ENCODE measurements at places on chromosomes 6 and 20.
A peak's percentile ranks its signal among the peaks of the same experiment; 100 is the strongest.

DNA sequence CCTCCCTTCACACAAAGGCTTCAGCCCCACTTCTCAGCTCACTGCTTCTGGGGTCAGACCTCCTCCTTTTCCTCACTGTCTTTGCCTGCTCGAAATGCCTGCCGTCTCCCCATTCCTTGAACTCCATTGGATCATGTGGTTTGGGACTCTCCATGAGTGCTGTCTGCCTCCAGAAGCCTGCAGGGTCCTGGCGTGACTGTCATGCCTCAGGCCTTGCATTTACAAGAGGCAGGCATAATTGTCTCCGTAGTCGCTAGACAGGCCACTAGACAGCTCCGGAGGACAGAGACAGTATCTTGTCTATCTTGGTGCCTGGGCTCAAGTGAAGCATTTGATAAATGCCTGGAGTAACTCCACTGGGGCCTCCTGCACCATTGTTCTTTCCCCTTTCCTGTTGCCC, 15.3 kb downstream of the PNLDC1 start:
- DNase-seq = no peak

GRCh38 chr6:145539831-145540230, 195.5 kb downstream of the EPM2A start:
- no peak for DNase-seq

DNA sequence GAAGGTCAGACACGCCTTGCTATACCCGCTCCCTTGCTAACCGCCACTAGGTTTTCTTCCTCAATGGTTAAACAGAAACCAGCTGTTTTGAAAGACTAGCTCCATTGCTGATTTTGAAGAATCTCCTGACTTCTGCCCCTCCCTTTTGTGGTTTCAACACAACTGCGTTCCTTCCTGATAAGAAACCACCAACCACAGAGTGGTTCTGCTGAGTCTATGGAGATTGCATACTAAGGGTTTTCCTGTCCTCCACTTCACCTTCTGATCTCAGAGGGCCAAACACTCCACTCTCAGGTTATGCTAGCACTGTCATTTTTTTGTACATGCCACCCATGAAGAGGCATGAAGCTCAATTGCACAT, 207.9 kb downstream of the MYLK4 start:
- DNase-seq = no peak

- DNase-seq = no peak
Observed at GRCh38 chr20:45461225-45461624, 8.3 kb upstream of the WFDC2 start.

- no peak for DNase-seq
Observed at GRCh38 chr6:7260291-7261031, 52.5 kb downstream of the SSR1 start.

DNA sequence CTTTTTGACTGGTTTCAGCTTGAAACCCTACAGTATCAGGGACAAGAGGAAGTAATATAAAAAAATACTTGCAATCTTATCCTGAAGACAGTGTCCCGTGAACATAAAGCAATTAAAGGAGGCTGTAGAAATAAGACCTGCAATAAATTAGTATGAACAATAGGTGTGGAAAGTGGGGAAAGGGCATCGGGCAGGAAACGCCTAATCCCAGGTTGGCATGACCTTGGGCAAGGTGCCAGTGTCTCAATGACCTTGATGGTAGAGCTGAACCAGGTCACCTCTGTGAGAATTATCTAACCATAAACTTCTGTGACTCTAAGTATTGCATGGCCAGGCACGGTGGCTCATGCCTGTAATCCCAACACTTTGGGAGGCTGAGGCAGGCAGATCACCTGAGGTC, 115.2 kb downstream of the LY86 start:
- DNase-seq = no peak

DNA sequence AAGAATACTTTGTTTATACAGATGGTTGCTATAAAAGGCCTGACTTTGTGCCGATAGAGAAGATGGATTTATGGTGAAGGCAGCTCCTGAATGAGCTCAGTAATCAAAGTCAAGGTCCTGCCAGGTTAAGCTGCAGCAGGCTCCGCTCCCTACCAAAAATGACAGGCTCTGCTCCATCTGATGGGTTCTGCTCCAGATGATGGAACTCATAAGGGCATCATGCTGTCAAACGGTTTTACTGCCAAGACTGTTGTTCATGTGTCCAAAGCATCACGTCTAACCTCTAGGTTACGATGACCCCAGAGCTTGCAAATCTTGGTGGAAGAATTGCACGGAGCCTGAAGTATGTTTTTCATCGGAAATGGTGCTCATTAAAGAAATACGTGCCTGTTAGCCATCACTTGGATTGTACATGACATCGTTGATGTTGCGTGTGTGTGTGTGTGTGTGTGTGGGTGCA, 19.2 kb upstream of the PTGIS start:
- DNase-seq = no peak

DNA sequence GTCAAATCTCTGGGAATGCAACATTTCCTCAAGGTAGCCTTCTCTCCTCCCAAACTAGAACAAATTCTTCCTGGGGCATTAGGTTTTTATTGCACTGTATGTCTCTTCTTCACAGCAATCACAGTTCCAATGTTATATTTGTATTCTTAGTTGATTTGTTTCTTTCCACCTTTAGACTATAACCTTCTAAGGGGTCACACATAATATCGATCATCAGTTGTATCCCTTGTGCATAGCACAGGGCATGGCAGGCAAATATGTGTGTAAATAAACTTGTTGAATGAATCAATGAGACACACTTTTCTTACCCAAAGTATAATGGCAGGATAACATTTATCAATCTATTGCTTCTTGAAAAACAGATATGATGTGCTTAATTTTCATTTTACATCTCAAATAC, 81.0 kb downstream of the ATG5 start:
- DNase-seq = no peak

- peak; percentile 23 for DNase-seq
Observed at GRCh38 chr6:52551483-52552277, 25.2 kb downstream of the TRAM2 start.

DNA sequence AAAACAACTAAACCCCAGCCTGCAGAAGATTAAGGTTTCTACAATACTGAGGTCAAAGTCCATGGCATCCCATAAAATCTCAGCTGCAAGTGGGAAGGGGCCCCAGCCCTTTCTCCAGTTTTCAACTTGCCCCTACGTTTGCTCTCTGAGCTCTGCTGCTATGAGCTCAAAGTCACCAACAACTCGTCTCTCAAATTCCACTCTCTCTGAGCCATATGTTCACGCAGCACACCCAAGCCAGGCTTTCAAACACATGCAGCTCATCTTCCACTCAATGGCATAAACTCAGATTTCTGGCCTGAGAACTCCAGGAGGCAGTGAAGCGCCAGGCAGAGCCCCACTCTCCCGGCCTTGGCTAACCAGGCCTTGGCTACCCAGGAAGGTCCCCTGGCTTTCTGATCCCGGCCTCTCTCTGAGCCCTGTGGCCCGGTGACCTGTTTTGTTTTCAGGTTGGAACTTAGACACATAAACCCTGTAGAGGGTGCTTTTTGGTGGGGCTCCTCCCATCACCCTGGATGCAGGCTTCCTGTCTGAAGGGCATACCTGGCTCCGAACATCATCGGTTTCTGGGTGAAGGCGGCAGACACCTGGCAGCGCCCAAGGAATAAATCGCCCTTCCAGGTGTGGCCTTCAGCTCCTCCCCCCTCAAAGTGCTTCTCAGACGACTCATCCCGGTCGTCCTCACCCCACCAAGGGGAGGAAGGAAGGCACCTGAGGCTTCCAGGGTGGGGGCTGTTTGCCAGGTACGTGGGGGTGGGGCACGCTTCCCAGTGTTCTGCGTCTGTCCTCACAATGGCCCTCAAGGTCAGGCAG, 12.4 kb downstream of the SLC22A23 start:
- DNase-seq = no peak

- DNase-seq = no peak
Observed at GRCh38 chr20:22535483-22535882, 48.9 kb downstream of the FOXA2 start.

DNA sequence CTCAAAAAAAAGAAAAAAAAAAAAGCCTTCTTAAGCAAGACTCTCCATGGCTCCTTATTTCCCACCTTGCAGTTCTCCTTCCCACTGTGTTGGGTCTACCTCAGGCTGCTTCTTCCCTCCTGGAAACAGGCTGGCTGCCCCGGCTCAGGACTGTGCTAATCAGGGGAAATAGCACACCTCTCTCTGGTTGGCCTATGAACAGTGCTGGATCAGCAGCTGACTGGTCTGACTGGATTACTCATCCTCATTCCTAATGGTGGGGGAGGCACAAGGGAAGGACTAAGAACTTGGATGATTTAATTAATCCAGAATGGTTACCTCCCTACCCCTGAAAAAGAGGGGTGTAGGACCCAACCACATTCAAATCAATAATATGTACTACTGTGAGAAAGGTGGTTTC, 3.9 kb upstream of the SRSF3 start:
- DNase-seq = no peak

GRCh38 chr20:5687884-5688283, 62.3 kb upstream of the SHLD1 start:
- DNase-seq = no peak

DNA sequence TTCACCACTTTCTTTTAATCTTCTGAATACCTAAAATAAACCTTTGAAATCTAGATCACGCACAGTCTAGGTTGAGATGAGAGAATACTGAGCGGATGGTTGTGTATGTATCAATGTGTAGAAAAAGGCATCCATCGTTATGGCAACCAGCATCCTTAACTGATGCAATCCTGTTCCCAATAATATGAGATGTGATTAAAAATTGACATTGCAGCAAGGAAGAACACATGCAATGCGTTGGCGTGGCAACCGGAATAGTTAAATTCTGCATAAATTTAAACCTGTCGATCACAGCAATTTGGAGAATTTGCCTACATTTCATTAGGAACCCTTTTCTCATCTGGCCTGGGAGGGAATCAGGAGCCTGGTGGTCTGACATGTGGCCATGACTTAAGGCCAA, 1.3 kb upstream of the L3MBTL1 start:
- no peak for DNase-seq

GRCh38 chr6:34608321-34609091, 52.4 kb upstream of the SPDEF start:
- no peak for DNase-seq

DNA sequence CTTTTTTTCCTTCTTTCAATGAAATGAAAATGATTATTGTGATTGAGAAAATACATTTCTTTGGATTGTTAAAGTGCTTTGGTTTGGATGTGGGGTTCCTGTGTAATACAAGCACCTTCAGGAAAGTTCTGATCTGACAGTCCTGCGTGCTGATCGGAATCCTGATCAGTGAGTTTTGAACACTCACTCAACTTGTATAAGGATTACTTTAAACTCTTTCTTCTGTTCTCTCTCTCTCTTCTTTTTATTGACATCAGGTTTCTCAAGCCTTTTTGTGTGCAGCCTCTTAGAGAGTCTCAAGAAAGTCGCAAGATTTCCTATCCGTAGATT, 710 bp downstream of the TINAG start:
- no peak for DNase-seq

DNA sequence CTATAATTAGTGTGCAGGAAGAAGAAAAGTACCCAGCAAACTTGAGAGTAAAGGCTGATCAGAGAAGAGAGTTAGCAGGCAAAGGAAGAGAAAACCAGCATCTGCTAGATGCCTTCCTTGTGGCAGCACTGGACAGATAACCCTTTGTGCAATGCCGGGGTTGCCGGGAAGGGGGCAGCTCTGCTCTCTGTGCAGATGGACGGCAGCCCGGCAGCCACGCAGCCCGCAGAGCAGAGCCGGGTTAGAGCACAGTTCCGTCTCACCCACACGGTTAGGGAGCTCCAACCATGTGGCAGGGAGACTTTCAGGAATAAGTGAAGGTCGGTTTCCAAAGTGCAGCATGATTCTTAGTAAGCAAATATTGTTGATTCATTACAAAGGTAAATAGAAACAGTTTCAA, 80.0 kb upstream of the RPS6KA2 start:
- no peak for DNase-seq

DNA sequence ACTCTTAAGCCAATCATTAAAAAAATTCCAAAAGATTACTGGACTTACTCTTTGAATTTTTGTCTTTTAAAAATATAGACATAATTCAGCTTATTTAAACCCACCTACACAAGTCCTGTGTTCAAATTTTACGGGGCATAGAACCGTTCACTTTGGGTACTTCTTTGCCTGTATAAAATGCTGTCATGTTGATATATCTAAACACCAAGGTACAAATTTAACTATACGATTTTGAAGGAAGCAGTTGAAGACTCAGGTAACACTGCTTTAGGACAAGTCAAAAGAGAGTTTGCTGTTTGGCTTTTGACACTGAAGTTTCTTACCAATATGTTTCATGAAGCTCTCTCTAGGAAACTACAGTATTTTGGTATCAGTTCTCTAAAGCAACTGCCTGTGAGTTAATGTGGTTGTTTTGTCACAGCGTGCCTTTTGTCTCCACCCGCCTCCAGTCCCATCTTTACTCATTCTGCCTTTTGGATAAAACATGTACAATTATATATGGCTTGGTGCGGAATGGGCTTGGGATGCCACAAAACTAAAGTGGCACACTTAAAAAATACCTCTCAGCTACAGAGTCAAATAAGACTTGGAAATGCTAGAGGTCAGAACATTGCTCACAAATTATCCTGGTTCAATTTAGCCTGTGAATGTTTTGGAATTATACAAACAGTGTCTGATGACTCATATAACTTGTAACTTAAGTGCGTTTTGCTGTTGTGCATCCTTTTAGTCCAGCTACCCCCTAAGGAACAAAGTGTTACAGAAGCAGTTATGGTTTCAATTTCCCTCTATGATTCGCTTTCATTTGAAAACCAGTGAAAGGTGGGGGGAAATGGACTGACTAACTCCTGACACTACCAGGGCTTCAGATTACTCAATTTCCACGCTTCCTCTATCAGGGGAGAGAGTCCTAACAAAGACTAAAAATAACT, 38.7 kb downstream of the RGS17 start:
- DNase-seq = no peak

- DNase-seq = no peak
Observed at GRCh38 chr6:65566117-65566516, 140.9 kb downstream of the EYS start.

Data from NCI-H1436 treated with DMSO at 0.1 percent for 48 hours (cell line).